EH (cell line): ENCODE measurements at places on chromosomes 13 and 19.

GRCh38 chr19:11781295-11782057 lies 14.7 kb downstream of the ZNF441 start:
- DNase-seq, result no peak

- no peak for DNase-seq
These were observed 10.4 kb upstream of the DOCK9 start for GRCh38 chr13:98988277-98988676.

GRCh38 chr19:54391589-54392061 lies 23.6 kb upstream of the TTYH1 start:
- no peak for DNase-seq

- DNase-seq, result peak; percentile 6
These were observed 830.2 kb upstream of the SPRY2 start for GRCh38 chr13:81171065-81171647.

- peak; percentile 33 for DNase-seq
These were observed 627.9 kb upstream of the KLF12 start for GRCh38 chr13:74761801-74762757.
